ENCODE measurements at places on chromosomes 7 and 10. TPM values are rescaled to one million over a fixed set of nuclear protein-coding genes. Genes with fewer than 3 reads are reported as not detected.

PAPOLB gene
- 0.10 TPM for total RNA-seq

CC2D2B gene
- 2.1 TPM for total RNA-seq

- DNase-seq: no peak
Measured at GRCh38 chr7:38461887-38462286, 169.3 kb downstream of the AMPH start.

- DNase-seq: no peak
Measured at GRCh38 chr7:41809529-41809939, 106.6 kb upstream of the INHBA start.

DNA sequence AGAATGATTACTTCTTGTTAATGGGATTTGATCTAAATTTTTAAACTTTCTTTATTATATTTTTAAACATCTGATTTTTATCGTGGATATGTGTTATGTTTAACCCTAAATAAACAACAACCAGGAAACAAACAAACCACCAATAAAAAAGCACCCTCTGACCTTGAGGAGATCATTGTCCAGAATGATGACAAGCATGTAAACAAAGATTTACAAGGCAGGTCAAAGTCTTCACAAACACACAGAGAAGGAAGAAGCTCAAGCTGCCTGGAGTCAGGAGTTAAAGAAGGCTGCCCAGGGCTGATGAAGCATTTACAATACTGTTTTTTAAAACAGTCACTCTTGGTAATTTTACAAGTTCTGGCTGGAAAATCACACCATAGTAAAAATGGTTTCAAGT, 31.0 kb upstream of the EGFR start:
- no peak for DNase-seq

GRCh38 chr10:75239096-75239790, 3.5 kb upstream of the COMTD1 start:
- DNase-seq: no peak

GRCh38 chr7:50212666-50213621, 91.6 kb upstream of the IKZF1 start:
- DNase-seq: no peak

DNA sequence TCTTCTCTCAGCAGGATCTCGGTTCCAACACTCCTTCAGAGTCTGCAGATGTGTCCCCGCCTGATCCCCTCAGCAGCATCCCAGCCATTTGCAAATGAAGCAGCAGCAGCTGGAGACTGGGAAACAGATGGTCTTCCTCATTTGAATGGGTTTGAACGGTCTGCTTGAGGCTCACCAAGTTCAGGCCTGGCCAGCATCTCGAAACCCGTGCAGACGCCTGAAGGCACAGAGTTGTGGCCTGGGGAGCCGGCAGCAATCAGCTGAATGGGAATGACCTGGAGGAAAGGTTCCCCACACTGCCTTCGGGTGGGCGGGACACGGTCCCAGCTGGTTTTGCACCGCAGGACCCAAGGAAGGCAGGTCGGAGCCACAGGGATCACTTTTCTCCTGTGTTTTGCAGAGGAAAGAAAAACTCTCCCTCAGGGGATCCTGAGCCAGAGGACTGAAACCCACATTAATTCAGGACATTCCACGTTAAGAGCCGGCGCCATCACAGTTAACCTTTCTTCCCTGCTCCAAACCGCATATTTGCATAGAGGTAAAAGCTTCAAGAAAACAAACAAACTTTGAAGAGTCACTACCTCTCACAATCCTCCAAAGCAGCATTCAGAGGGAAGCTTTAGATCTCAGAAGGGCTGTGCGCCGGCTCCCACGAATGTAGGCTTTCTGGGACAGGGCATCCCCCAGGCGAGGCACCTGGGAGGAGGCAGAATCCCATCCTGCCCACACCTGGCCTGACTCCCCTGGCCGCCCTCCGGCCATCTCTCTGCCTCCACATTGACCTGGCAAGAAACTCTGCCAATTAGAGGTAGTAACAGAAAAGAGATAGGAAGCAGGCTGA, 17.7 kb downstream of the FGFR2 start:
- peak; percentile 11 for DNase-seq

Measured in endothelial cell (in vitro differentiated cells).